ENCODE measurements at places on chromosomes 16 and 17.

DNA sequence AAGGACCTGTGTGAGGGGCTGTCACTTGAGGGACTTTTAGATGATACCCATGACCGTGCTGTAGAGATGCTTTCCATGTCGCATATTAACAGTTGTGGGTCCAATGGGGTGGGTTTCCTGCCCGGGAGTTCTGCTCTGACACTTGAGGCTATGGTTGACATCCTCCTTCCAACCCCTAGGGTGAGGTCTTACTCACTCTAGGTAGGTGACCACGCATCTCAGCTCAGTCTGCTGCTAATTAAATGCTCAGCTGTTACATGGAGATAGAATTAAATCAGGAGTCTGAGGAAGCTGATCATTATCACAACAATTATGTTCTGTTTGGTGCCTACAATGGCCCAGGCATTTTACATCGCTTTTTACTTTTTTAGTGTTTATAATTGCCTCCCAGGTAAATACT, 40.2 kb downstream of the OSBPL7 start:
- no peak for DNase-seq

DNA sequence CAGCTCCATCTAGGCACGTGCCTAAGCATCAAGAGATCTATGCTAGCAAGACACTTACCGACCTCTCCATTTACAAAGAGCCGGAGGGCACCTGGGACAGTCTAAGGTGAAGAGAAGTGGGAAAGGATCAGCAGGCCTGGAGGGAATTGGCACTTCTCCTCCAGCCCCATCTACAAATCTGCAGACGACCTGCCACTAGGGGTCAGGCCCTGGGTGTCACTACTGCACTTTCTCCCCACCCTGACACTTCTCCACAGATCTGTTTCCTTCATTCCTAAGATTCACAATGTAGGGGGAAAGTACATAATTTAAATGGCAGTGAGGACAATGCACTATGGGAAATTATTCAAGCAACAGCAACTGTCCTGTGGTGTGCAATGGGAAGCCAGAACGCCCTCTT, 8.1 kb downstream of the MKS1 start:
- no peak for DNase-seq

DNA sequence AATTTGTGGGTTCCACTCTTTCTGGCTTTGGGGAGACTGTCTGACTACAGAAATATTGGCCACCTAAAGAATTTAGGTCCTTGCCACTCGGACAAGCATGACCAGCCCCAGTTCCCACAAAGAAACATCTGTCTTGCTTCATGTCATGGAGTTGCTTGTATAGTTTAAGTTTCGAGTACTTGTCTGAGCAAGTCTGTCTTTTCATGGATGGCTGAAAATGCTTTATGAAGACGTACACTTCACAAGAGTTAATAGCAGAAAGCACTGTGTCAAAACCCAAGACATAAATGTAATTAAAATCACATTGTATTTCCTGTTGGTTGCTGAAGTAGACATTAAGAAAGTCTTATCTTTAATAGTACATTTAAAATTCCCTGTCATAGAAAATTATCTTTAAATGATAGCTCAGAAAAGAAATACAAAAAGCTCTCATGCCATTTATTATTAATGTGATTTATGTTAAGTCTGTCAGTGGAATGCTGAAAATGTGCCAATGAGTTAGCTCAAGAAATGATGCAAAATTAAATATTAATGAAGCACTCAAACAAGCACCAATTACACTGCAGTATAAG, 29.8 kb upstream of the XYLT2 start:
- no peak for DNase-seq

GRCh38 chr16:17386229-17386628, 84.5 kb downstream of the XYLT1 start:
- no peak for DNase-seq

DNA sequence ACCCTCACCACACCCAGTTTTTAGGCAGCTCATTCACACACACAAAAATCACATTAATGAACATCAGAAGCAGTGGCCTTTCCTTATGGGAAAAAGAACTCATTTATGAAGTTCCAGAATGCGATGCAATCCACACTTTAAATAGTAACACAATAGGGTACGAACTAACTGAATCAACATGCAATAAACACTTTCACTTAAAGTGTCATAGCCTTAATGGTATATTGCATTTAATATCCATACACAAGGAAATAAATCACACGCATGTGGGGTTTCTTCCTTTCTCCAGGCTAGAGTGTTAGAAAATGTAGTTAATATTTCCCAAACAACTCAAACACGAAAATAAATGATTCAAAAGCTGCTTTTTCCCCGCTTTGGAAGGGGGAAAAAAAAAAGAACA, 19.7 kb downstream of the ADCY9 start:
- DNase-seq, result no peak

DNA sequence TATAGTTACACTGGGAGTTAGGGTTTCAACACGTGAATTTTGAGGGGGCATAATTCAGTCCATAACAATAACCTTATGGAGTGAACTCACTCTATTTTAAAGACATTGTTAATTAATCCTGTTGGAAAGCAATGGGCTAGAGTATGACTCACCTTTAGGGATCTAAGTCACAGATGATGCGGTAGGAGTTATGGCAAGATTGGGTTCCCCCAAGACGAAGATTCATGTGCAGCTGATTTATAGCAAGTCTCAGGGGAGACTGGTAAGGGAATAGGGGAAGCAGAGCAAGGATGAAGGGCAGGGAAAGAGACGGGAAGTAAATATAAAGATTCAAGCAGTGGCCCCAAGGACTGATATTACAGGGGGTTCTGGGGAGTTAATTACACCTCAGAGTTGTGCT, 159.6 kb upstream of the DNAH9 start:
- DNase-seq, result no peak

GRCh38 chr16:14351647-14352046, 278.4 kb downstream of the PARN start:
- no peak for DNase-seq

DNA sequence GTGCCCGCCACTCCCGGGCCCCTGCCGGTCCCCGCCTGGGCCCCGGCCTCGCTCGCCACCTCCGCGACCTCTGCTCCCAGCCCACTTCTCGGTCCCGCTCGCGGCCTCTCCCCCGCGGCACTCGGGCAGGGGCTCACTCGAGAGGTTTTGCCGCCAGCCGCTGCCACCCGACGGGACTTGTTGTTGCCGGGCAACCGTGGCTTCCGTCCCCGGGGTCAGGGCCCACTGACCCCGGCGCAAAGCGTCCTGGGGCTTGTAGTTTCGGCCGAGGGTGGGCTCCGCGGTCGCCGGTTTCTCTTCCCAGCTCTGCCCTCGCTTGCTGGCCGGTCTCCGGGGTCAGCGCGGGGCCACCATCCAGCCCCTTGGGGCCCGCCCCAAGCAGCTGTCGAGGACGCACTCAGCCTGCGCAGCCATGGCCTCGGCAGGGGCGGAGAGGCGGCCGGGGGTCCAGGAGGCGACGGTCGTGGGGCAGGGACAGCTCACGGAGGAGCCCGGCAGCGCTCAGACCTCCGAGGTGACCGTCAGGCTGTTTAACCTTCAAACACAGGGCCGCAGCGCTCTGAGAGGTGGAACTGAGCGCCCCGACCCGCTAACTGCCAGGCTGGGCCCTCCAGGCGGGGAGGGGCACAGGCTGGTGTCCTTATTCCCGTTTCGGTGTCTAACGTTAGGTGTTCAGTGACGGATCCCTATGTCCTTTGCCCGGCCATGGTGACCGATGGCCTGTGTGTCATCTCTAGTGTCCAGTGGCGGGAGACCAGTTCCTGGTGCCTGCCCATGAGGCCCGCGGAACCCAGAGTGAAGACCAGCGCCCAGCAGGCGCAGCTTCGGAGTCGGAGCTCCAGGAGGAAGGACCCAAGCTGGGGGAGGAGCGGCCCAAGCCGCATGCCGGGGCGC, at the start of the genes C16orf86 and ENKD1:
TSS of gene C16orf86 (plus strand) at position 256 of the 894 bp plus-strand sequence. CDS start at position 413, 157 bp downstream.
TSS of gene ENKD1 (minus strand) at position 192 of the 894 bp plus-strand sequence. CDS start 308 bp downstream, outside the sequence.
- DNase-seq, result peak; percentile 72

- DNase-seq, result no peak
These were observed 15.1 kb downstream of the TIMM22 start for GRCh38 chr17:1011760-1012735.

DNA sequence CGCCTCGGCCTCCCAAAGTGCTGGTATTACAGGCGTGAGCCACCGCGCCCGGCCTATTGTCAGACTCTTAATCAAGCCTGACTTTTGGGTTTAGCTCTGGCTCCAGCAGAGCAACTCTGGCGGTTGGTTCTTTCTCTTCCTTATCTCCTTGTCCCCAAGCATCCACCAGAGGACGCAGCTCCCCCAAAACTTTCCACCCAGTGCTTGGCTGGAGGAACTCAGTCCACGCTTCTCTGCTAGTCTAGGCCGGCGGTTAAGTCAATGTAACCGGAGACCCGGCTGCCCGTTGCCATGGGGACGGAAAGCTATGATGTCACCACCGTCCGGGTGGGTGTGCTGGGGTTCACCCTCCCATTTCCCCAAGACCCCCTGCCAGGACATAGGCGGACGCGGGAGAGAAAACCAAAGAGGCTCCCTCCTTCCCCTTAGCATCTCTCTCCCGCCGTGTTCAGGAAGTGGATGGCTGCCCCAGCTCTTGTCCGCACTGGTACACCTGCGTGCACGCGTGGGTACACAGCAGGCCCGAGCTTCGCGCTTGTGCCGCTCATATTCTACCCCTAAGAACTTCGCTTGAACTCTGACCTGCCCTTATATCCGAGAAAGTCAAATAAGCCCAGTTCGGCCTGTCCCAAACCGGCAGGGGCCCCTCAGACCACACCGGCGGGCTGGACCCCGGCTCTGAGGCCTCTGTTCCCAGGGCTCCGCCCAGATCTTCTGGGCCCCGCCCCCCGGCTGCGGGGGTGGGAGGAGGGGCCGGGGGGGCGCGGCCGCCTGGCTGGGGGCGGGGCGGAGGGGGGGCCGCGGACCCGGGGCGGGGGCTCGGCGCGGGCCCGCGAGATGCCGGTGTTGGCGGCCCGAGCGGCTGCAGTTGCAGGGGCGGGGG, at the start of gene RND2:
TSS of gene RND2 (plus strand) at position 825 of the 883 bp plus-strand sequence. CDS start 117 bp downstream, outside the sequence.
- peak; percentile 96 for DNase-seq

DNA sequence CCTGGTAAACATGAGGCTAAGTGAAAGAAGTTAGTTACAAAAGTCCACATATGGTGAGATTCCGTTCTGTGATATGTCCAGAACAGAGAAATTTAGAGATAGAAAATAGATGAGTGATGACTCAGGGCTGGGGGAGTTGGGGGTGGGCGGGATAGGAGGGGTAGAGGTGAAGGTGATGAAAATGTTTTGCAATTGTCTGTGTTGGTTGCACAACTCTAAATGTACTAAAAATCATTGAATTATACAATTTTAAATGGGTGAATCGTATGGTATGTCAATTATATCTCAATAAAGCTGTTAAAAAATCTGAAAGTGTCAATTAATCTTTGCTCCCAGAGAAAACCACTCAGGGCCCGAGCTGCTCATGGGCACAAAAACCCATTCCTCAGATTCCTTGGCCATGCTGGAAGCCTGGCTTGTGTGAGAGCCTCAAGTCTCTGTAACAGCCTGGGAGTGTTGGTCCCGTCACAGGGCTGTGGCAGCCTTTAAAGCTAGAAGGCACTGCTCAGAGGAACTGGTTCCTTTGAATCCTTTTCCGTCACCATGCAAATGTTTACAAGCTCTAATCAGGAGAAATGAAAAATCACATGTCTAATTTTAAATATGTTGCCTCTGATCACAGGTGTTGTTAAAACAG, 225.3 kb downstream of the WWOX start:
- peak; percentile 39 for DNase-seq

DNA sequence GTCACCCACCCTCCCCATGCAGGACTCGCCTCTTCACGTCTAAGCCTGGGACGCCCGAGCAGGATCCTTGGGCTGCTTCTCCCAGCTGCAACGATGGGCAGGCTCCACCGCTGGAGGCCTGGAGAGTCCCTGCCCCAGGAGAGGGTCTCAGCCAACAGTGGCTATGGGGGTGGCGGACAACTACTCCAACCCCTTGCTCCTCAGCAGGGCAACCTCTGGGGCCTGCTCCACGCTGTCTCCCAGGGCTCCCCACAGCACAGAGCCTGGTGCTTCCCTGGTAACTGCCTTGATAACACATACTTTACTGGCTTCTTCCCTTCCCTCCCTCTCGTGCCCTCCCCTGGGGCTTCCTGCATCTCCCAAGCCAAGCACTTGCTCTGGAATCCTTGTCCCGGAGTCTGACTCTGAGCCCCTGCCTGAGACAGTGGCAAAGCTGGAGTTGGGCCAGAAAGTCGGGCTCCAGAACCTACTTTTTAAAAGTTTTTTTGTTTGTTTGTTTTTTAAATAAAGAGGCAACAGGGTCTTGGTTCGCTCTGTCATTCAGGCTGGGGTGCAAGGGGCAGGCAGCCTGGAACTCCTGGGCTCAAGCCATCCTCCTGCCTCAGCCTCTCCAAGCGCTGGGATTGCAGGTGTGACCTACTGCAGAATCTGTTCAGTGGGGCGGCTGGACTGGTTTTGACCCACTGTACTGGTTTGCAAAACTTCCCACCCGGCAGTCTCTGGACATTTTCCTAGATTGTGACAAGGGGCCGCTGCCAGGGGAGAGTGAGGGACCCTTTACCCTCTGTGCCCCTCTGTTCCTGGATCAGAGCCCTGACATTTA, 99.4 kb downstream of the TNFRSF13B start:
- DNase-seq, result no peak

- peak; percentile 13 for DNase-seq
These were observed 113.0 kb downstream of the GOSR1 start for GRCh38 chr17:30590081-30590733.

- DNase-seq, result no peak
These were observed 6.5 kb upstream of the COL1A1 start for GRCh38 chr17:50207792-50208567.

DNA sequence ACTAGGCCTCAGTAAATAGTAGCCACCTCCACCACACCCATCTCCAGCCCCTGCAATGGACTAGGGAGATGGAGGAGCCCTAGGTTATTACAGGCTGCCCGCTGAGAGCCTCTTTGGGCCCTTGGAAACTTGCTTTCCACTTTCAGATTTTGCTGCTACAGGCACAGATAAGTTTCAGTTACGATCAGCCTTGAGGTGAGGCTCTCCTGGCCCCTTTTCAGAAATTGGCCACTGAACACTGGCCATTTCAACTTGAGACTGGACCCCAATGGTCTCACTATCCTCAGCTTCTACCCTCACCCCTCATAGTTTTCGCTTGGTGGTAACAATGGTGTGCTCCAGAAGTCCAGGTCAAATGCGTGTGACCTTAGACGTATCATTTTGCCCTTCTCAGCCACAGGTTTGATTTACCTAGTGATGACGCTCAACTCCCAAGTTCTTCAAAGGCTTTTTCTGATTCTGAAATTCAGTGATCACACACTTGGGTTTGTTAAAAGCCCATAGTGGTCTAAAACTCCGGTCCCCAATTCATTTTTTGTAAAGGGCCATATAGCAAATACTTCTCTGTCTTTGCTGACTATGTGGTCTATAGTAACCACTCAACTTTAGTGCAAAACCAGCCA, 1.0 kb downstream of the PMM2 start:
- no peak for DNase-seq

GRCh38 chr16:76818606-76819181, 372.3 kb upstream of the MON1B start:
- DNase-seq, result peak; percentile 63

DNA sequence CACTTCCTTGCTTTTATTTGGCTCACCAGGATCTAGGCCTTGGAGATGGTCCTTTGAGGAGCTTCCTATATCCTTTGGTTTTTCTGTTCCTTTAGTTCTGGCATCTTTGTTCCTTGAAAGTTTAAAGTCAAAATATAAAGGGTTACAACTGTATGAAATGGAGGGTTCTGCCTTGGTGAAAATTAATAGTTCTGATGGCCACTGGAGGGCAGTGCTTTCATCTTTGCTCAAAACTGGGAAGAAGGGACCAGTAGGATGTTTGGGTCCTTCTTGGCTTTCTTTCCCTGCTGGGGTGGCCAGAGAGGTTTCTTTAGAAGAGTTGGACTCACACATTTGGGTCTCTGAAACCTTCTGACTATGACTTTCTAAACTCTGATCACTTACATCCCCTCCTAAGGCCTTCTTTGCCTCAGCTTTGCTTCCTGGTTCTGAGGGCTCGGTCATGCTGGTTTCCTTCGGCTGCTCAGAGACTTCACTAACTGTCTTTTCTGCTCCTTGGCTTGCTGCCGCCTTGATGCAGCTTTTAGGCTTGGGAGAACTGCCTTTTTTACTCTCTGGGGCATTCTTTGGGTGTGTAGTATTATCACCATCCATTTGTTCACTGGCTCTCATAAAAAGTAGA, 10.9 kb upstream of the ITGA2B start:
- DNase-seq, result peak; percentile 15
